LHCN-M2 (cell line): ENCODE measurements at places on chromosomes 6 and 20.

DNA sequence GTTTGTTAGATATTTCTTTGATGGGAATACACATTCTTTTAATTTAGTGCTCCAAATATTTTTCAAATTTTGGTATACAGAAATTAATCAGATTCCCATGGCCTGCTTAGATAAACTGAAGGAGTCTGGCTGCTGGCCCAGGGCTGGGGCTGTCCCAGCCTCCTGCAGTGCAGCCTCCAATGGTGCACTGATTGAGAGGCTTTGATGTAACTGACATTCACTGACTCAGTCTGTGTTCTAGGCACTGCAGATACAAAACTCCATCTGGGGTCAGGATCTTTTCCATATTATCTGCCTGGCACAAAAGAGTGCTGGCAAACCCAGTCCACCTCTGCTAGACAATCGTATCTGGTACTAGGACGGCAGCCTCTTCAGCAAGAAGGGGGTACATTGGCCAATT, 64.8 kb downstream of the GRIK2 start:
- DNase-seq, result peak; percentile 29

- no peak for DNase-seq
Measured at GRCh38 chr20:44930517-44931168, 20.8 kb downstream of the PABPC1L start.

DNA sequence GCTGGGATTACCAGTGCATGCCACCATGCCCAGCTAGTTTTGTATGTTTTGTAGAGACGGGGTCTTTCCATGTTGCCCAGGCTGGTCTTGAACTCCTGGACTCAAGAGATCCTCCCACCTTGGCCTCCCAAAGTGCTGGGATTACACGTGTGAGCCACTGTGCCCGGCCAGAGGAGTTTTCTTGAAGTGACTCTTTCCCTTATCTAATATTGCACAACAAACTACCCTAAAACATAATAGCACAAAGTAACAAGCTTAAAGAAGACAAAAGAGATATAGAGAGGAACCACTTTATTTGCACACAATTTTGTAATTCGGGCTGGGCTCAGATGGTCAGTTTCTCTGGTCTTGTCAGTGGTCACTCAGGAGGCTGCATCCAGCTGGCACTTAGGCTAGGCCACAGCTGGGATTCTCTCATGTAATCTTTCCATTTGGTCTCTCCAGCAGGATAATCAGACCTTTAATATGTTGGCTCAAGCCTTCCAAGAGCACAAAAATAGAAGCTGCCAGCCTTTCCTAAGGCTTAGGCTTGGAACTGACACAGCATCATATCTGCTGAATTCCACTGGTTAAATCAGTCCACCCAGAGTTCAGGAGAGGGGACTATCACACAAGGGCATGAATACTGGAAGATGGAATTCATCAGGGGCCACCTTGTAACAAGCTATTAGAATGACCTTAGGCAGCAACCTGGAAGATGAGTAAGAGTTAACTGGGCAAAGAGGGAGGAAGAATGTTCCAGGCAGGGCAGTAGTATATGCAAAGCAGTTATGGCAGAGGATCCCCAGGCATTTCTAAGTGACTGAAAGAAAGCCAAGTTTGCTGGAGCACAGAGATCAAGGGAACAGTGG, 56.7 kb upstream of the PNRC1 start:
- DNase-seq, result peak; percentile 34

GRCh38 chr6:168828800-168829199, 387.8 kb downstream of the SMOC2 start:
- DNase-seq, result peak; percentile 8

DNA sequence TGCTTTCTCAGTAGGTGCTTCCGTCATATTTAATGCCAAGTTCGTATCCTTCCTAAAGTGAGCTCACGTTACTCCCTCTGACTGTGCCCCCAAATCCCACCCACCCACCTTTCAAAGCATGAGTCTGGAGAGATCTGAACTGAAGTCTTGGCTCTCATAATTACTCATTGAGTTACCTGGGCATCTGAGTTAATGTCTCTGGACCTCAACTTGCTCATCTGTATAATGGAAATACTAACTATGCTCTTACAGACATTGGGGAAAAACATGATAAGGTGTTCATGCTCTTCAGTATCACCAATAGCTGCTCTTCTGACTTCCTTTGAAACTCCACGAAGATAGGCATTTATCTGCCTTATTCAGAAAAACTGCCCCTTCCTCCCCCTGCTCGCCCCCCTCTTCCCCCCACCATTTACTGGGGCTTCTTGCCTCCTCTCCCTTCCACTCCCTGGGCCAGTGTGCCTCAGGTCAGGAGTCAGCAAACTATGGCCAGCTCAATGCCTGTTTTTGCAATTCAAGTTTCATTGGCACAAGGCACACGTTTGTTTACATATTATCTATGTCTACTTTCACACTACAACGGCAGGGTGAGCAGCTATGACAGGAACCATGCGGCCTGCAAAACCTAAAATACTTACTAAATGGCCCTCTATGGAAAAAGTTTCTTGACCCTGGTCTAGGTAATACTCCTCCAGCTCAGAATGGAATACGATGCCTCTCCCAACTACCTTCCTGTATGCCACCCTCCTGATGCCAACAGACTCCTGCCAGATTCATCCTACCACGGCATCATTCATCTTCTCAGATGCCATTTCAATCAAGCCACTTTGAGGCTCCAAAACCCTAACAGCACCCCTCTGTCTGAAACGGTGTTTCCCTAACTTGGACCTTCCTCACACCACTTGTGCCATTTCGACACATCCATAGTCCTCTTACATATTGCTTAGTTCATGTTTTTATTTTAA, 138.7 kb downstream of the ZMYND8 start:
- no peak for DNase-seq

DNA sequence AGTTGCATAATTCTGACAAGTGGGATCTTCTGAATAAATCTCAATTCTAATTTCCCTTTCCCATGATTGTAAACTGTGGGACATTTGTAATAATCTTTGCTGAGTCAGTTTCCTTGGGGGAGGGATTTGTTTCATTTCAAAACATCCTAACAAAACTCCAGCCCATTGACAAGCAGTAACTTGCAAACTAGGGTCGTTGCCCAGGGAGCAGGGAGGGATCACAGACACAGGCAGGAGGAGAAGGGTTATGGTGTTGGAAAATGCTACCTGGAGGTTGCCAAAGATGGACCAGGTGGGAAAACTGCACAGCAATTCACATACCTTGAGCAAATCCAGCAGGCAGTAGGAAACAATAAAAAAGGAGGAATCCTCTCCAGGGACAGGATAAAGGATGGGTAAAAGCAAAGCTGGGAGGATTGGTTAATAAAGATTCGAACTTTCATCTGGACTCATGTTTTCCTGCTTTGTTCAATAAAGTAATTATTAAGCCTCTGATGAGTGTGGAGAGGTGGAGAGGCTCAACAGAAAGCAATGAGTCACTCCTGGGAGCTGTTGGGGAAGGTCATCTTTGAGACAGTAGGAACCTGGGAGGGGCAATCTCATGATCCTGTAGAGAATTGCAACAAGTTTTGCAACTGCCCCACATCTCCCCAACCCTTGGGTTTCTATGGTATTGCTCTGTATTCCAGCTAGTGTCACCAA, 87.3 kb upstream of the AKIRIN2 start:
- DNase-seq, result peak; percentile 58

DNA sequence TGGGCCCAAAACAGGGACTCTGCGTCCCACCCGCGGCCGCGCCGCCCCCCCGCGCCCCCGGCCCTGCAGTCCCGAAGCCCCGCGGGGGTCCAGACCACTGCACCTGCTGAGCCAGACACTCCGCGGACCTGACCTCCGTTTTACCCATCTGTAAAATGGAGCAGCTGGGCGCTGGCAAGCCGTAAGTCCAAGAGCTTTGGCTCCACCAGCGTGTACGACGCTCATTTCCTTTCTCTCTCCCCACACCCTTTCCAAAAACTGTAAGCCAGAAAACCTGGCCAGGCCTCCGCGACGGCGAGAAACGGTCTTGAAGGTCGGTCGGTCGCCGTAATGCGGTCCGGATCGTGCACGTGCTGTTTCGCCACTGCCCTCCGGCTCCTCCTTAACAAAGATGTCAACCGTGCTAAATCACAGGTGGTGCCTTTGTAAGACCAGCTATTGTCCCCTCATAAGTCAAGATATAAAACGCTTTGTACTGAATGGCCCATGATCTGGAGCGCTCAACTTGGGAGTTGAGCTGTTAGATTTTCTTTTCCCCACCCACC, 7.8 kb upstream of the NR2E1 start:
- DNase-seq, result no peak

- DNase-seq, result no peak
Measured at GRCh38 chr6:21560249-21560648, 33.3 kb upstream of the SOX4 start.

DNA sequence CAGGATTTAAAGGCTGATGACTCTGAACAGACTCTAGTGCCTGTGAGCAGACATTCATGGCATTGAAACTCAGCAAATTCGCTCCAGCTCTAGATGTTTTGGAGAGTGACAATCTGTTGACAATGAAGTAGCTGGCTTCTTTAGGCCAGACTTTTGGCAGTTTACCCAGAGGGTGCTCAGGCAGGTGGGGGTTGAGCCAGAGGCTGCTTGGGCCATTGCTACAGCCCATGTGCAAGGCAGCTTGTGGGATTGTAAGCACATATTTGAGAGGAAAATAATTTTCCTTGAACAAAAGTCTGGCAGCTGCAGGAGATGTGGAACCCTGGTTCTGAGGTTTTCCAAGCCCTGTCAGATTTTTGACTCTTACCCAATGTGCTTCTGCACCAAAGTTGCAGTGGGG, 311.6 kb downstream of the CDC5L start:
- DNase-seq, result peak; percentile 30

- peak; percentile 10 for DNase-seq
Measured at GRCh38 chr20:10065154-10065833, 30.5 kb downstream of the ANKEF1 start.

- DNase-seq, result no peak
Measured at GRCh38 chr6:32816746-32817204, at the start of gene HLA-DOB. Gene HLA-DOB, minus strand, starts transcription at chr6:32817002. Its CDS starts 51 bp downstream, at chr6:32816951.

DNA sequence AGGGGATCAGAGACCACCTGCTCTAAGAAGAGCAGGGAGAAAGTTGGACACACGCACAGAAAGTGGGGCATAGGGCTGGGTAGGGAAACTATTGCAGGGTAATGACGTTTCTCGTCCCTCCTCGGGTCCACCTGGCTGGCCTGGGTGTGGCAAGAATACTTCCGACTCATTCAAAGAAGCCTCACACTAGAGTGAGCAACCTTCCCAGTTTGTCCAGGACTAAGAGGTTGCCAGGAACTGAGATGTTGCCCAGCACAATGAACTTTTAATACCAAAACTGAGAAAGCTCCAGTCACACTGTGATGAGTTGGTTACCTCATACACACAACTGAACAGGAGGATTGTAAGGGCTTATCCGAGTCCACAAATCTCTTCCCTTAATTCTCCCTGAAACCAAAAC, 74.5 kb upstream of the ADGRF1 start:
- no peak for DNase-seq

DNA sequence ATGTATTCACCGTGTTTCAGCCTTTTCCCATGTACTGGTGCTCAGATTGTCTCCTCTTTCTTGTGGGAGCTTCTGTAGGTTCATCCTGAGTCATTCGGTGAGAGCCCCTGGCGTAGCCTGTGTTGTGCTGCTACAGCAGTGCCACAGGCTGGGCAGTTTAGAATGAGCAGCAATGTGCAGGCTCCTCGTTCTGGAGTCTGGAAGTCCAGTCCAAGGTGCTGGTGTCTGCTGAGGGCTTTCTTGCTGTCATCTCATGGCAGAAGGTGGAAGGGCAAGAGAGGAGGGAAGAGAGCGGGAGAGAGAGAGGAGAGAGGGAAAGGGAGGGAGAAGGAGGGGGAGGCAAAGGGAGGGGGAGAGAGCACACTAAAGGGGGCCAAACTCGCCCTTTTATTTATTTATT, 15.1 kb downstream of the OSBPL2 start:
- no peak for DNase-seq

GRCh38 chr6:17393892-17394631, 667 bp downstream of the CAP2 start:
- DNase-seq, result peak; percentile 83

DNA sequence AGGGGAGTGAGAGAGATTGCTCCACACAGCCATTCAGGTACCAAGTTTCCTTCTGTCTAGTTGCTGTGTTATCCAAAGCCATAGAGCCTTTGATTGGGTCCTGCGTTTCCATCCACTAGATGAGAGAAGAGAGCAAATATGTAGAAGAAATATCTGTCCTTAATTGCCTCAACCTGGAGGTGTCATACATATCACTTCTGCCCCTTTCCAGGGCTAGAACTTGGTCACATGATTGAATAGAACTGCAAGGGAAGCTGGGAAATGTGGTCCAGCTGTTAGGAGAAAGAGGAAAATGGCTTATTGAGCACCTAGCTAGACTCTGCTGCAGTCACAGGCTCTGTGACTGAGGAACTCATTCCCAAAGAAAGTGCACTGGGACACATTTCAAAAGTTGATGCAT, 115.6 kb upstream of the JAG1 start:
- DNase-seq, result no peak

DNA sequence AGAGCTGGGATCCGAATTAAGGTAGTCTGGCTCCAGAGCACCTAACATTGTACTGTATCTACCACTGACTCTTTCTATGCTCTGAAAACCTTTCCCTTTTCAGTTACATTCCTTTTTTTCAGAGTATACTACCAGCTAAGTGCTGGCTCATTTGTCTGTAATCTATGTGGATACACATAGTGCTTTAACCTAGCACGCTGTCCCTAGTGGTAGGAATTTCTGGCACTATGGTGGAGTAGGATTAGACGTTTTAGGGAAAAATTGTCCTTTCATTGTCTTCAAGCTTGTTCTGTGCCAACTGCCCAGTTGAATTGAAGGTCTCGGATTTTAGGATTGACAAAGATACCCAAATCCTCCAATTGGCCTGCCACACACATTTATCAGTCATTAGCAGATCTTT, 259.1 kb upstream of the FERMT1 start:
- no peak for DNase-seq

GRCh38 chr6:21745543-21746337, 152.2 kb downstream of the SOX4 start:
- no peak for DNase-seq

DNA sequence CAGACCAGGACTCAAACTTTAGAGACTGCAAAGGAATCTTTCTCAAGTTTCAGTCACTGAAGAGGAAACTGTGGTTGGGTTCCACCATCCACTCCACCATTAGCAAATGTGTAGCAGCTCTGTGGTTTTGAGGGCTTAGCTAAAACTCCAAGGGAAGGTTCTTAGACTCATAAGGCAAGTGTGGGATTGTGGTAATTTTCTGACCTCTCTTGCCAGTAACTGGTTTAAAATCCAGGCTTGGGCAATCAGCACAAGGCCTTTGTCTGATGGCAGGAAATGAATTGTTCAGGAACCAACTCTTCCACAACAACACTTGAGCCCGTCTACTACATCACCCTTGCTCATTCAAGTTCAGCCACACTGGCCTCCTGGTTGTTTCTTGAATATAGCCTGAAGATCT, 68.6 kb upstream of the FBXL4 start:
- DNase-seq, result peak; percentile 82
